ENCODE measurements at places on chromosomes 3 and 15.
A peak's percentile ranks its signal among the peaks of the same experiment; 100 is the strongest.

DNA sequence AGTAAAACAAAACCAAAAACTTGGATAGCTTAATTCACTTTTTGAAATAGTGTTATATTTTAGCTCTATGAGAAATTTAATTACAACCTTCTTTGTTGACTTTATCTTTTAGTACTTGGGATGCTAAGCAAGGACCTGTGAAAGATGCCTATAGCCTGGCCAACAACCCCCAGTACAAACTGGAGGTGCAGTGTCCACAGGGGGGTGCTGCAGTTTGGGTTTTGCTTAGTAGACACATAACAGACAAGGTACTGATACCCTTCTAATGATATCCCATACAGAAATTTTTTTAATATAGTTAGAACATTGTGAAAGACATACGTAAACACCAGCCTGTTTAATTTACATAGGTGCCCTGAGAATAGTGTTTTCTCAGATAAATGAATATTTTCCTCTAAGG is 35.3 kb downstream of the CAPN7 start:
- peak; percentile 58 for DNase-seq

GRCh38 chr3:34727700-34728099 is 911.6 kb upstream of the ARPP21 start:
- DNase-seq = no peak

DNA sequence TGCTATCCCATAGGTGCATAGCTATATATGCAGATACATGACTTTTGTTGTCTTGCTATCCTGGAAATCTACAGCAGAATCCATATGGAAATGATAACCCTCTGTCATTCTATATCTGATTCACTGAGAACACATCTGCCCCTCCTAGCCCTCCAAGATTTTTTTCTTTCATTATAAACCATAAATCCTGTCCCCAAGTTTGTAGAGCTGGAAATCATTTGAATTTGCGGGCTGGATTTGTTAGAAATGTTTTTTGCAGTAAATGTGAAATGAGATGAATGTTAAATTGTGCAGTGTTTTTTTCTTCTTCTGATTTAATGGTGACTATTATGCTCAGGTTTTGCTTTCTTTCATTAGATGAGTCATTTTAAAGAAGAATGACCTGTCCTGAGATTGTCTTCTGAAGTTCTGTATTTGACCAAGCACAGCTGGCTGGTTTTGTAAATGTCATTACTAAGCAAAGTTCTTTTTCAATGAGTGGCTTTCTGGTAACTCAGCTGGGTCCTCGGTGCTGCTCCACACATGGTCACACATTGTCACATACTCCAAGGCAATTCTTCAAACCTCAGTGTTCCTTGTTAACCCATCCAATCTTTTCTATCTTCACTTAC is 25.3 kb upstream of the ABHD17C start:
- no peak for DNase-seq

DNA sequence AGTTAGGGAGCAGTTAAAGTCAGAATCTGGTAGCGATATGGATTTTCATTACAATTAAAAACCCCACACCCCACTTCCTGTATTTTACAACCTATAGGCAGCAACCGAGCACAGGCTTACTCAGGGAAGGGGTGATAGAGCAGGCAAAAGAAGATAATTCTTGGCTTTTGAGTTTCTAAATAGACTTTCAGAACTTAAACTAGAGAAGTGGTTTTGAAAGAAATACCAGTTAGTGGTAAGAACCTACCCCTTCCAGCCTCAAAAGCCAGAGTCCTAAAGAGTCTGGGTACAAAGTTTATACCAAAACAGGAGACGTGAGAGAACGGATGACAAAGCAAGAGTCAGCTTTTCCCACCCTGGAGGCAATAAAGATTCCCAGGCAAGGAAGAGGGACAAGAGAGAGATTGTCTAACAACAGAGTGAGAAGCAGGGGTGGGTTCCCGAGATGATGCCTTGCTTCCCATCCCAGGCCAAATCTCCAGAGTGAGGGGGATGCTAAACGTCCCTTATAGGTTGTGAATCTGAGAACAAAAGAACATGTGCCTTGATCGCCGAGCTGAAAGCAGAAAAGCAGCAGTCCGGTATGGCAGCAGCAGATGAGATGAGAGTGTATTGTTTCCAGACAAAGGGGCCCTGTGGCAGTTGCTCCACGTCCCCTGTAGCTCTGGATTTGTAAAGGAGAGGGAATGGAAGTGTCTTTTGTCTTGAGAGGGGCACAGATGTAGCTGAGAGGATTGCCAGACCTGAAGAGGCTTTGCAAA is 36.8 kb downstream of the KLHL6 start:
- DNase-seq = no peak

- no peak for DNase-seq
Observed at GRCh38 chr3:171178714-171179113, 152.2 kb upstream of the SLC2A2 start.

- no peak for DNase-seq
Observed at GRCh38 chr15:90701048-90701447, 16.1 kb upstream of the BLM start.

- no peak for DNase-seq
Observed at GRCh38 chr3:42014458-42014920, 52.6 kb upstream of the ULK4 start.

DNA sequence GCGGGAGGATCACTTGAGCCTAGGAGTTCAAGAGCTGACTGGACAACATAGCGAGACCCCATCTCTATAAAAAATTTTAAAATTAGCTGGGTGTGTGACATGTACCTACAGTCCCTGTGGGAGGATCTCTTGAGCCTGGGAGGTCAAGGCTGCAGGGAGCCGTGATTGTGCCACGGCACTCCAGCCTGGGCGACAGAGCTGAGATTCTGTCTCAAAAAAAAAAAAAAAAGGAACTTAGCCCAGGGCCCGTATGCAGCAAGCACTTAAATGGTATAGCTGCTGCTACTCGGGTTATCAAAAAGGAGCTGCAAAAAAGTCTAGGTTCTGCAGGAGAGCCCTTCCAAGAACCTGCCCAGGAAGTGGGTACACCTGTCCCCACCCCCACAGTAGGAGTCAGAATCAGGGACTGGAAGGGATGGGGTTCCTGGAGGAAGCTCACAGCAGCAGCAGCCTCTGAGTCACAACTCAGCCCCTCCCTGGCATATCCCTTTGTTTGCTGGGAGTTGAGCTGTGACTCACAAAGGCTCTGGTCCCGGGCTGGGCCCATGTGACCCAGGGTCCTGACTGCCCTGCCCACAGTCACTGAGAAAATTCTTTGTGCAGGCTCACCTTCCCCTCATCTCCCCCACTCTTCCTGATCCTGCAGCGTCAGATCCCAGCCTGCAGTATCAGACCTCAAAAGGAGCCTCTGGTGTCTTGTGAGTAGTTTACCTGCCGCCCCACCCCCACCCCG is at the start of gene SPATA12:
Gene SPATA12 (plus strand): TSS at position 576 of the 733 bp plus-strand sequence. CDS start 13,031 bp downstream, outside the sequence.
- DNase-seq = no peak

DNA sequence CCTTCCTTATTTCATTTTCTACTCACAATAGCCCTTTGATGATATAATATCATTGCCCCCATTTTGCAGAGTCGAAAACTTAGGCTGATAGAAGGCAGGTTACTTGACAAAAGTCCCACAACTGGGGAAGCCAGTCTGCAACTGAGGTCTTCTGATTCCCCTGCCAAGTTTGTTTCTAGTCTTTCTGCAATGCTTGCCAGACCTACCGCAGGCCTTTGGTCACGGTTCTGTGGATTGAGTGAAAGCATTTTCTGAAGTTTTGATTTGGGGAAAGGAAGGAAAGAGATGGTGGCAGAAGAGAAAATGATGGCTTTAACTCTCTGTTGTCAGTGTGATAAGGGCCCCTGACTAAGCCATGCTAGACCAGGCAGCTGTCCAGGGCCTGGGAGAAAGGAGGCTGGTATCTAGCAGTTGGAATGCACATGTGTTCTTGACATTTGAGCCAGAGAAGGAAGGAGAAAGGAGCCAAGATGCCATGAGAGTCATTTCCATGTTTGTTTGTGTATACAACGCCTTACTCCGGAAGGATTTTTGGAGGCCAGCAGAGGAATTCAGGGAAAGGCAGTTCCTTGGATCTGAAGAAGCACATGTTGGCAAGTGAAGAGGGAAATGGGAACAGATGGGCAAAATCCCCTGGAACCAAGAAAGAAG is 29.9 kb downstream of the FAH start:
- DNase-seq = no peak

DNA sequence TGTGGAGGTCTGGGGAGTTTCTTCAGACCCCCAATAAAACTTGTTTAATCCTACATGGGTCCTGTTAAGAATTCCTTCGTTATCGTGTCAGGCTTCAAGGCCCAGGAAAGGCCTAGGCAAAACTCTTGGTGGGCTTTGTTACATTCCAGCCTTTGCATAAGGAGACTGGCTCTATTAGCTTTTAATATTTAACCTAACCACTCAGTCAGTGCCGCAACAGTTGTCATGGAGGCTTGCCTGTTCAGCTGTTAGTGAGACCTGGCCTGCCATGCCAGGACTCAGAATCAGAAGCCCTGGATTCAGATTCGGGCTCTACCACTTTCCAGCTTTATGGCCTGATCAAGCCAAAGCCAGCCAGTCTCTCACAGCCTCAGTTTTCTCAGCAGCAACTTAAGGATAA is 19.6 kb downstream of the EIF1B start:
- no peak for DNase-seq

- DNase-seq = no peak
Observed at GRCh38 chr3:159263750-159264553, 462.1 kb downstream of the MFSD1 start.

DNA sequence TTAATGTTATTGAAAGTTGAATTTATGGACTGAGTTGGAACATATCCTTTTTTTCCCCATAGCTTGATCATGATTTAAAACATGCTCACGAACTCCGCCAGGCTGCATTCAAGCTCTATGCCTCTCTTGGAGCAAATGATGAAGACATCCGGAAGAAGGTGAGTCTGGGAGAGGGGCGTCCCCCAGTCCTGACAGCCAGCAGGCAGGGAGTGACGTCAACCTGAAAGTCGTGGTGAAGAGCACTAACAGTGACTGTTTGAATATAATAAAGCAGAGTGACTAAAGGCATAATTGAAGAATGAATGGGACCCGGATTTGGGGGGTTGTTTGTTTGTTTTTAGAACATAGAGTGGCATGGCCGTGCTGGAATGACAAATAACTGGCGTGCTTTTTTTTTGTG is 57.9 kb downstream of the ARMC8 start:
- no peak for DNase-seq

GRCh38 chr3:15041950-15042349 is 23.2 kb downstream of the MRPS25 start:
- DNase-seq = no peak

GRCh38 chr3:64332459-64333350 is 107.4 kb upstream of the PRICKLE2 start:
- no peak for DNase-seq

DNA sequence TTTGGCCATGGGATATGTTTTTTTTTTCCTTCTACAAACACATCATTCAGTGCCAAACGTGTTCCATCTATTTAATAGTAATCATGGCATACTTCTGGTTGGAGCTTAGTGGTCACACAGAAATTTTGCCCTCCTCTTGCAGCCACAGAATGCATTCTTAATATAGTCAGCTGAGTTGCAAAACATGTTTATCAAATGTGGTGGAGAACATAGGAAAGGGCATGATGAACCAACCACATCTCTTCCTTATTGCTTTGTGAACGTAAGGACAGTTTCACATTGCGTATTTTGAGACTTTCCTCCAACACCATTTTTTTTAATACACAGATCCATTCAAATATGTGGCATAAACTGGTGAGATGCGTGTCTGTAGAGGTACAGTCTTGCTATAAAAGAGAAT is 106.8 kb downstream of the BBX start:
- DNase-seq = no peak

DNA sequence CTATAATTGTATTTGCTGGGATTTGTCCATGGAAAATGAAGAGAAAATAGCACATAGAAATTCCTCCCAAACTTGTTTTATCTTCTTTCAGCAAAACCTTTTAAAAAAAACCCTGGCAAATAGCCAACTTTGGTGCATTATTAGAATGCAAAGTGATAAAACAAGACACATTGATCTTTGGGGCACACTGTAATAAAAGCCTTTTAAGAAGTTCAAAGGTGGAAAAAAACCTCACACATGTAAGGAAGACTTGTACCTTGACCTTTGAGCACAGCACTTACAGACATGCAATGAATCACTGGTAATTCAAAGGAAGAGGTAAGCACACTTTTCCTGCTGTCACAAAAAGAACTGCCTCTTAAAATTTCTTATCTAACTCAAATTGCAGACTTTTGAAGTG is 8.0 kb upstream of the MORC1 start:
- no peak for DNase-seq

DNA sequence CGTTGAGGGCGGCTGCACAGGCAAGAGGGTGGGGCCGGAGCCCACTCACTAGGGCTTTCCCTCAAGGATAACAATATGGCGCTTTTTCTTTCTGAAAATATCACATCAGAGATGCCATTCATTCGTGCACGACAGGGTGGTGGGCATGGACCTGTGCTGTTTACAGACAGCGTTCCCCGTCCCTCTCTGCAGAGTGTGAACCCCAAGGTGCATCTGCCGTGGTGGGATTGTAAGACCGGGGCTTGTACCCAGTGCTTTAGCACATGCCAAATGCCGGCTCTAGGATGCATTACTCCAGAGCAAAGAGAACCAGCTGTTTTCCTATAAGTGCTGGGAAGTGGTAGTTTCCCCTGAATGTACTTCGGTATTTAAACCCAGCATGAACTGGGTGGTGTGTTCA is 37.0 kb downstream of the CHDH start:
- no peak for DNase-seq

DNA sequence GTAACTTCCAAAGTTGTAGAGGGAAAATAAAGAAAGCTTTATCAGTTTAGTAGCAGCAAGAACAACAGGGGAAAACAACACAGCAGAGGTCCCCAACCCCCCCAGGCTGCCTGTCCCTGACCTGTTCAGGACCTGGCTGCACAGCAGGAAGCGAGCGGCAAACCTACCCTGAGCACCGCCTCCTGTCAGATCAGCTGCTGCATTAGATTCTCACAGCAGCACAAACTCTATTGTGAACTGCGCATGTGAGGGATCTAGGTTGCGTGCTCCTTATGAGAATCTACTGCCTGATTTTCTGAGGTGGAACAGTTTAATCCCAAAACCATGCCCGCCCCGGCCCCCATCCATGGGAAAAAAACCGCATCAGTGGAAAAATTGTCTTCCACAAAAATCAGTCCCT is 40.3 kb downstream of the USP50 start:
- no peak for DNase-seq

DNA sequence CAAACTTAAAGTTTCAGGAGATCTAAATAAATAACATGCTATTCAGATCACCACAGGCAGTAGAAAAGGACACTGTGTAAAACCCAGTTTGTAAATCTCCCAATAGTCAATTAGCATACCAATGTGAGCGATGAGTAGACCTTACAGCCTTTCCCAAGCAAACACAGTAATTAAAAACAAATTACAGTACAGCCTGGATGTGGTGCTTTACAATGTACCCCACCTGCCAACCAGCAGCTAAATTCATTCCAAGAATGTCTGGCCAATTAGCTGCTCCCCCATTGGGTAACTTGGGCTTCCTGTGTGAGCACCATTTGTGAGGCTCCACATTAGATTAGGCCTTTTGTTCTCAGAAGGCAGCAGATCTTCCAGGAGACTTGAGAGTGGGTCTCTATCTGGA is 635.0 kb downstream of the TBL1XR1 start:
- DNase-seq = no peak

DNA sequence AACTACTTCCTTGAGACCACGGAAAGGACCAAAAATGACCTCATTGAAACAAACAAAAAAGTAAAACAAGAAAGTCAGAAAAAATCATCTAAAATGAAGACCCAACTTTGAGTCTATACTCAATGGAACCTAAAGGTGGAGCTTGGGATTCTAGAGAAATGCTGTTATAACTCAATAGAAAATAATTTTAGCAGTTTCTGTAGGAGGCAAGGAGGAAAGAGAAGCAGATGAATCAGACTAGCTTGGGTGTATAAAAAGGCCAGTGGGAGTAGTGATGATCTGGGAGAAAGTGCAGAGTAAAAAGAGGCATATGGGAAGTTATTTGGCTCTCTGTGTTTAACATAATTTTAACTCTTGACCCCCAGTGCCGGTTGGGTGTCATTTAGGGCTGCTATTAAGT is 94.4 kb downstream of the TMCO5A start:
- DNase-seq = no peak

Measured in activated naive CD4-positive, alpha-beta T cell treated with Interleukin-2 at 50 U/mL for 16 hours (primary cell).